ENCODE measurements at places on chromosomes 12 and 14.
A peak's percentile ranks its signal among the peaks of the same experiment; 100 is the strongest.

DNA sequence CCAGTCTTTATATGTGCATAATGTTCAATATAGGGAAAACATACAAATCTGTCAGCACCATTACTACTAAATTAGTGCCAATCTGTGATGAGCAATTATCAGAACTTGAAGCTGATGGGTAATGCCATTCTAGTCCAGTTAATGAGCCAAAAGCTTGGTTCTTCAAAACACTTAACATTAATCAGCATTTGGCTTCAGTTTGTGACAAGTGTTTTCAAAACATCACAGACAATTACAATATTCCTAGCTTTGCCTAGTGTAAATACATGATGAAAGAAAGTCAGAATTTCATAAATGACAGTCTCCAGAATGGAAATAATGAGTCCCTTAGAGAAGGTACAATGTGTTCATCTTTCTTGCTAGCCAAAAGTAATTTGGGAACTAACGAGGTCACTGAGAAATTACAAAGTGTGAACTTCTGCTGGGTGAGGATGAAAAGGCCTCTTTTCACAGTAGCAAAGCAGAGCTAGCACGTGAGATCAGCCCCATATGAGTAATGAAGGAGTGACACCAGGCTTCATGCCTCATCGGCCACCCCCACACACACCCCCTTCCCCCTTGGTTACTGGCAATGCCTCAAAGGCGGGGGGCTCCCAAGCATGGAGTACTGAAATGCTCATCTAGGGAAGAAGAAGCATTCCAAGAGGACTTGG lies 180.6 kb upstream of the EEA1 start:
- DNase-seq: no peak

DNA sequence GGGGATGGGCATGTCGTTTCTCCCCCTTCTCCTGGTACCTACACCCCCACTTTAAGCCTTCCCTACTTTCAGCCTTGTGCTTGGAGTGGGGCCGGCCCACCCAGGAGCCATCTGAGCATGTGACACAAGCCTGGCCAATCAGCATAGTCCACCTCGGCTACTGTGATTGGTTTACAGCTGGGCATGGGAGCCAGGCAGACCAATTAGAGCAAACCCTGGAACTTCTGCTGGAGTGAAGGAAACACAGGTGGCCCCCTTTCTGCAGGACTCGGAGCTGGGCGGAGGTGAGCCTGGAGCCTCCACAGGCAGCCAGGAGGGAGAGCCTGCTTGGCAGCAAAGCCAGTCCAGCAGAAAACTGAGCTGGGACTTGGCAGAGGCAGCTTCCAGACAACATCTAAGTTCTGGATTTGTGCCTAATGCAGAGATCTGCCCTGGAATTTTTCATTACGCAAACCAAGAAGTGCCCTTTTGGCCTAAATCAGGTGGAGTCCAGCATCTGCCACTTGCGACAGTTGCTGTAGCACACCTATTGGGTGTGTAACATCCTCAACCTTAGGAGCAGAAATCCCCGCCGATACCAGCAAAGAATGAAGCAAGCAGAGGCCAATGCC lies 59.5 kb downstream of the SCARB1 start:
- DNase-seq: no peak

DNA sequence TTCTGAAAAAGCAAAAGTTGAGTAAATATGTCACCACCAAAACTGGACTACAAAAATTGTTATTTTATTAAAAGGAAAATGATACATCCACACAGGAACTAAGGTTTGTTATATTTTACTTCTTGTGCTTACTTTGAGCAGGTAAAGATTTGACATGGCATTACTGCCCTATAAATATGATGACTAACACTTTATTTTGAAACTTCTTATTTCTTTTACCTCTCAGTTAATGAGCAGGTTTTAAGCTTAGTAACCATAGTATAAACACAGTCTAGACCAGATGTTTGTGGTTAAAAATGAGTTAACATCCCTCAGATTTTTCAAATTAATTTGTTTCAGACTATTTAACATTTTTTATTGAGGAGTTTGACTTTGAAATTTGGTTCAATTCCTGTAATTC lies 862.5 kb upstream of the USP15 start:
- DNase-seq: no peak

DNA sequence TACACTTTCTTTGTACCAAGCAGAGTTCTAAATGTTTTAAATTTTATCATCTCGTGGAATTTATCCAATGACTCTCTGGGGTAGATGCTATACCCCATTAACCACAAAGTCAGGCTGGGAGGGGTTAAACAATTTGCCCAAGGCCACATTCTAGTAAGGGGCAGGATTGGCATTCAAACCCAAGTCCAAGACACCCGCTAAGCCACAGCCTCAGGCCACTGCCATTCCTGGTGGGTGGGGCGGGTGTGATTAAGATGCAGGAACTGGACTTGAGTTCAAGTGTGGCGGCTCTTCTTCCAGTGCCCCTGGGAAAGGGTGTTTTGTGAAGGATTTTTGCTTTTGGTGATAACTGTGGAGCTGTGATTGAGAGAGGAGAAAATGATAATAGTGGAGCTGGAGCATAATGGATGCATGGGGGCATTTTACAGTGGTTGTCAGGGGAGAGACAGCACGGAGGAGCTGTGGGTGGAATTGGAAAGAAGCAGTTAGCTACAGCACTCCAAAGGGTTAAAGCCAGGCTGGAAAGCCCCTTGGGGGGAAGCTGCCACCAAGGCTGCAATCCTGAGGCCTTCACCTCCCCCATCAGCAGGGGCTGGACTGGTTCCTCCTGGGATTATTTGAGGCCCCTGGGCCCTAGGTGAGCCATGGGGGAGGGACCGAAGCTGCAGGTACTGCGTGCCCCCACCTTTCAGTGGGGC lies 1.0 kb upstream of the VRTN start:
- DNase-seq: no peak

DNA sequence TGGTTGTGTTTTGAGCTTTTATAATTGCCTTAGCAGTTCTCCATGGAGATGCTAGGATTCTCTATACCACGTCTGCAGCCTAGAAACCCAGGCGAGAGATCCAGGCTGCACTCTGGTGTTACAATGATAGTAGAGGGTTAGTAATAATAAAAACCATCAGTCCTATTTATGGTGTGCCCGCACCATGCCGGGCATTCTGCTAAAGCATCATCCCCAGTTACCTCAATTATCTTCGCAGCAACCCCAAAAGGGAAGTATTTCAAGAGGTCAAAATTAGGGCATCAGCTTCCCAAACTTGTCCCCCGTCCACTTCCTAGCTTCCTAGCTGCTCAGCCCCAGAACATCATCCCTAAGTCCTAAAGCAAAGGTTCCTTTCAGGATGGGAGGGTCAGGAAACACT lies 3.2 kb downstream of the SYNE3 start:
- DNase-seq: no peak

DNA sequence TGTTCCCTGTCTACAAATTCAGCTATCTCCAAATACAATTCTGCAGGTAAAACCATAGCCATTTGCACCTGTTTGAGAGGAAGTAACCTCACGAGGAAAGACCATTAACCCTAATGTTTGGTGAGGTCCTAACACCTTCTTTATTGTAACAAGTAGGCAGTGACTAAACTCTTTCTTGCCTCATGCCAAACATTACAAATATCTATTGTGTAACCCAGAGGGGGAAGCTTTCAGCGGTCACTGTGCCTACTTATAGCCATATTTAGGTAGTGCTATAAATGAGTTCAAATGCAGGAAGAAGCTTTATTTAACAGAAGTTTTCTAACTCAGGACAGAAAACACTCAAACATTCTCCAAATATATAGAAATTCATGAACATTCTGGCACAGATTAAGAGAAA lies 252.7 kb downstream of the LRFN5 start:
- no peak for DNase-seq

DNA sequence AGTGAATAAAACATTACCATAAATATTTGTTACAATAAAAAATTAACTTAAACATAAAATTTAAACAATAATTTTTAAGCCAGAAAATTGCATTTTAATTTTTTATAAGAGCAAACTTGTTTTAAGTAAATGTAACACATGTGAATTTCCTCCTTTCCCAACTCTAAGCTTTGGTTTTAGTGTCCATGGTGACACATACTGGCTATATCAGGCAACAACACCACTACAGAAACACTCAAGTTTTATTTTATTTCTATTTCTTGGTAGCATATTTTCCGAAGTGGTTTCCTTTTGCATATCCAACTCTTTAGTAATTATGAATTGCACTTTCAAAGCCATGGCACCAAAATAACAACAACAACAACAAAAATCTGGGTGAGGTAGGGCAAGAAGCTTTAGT lies 2.2 kb downstream of the NELL2 start:
- DNase-seq: no peak

GRCh38 chr14:92601757-92602417 lies 88.3 kb downstream of the RIN3 start:
- DNase-seq: no peak

DNA sequence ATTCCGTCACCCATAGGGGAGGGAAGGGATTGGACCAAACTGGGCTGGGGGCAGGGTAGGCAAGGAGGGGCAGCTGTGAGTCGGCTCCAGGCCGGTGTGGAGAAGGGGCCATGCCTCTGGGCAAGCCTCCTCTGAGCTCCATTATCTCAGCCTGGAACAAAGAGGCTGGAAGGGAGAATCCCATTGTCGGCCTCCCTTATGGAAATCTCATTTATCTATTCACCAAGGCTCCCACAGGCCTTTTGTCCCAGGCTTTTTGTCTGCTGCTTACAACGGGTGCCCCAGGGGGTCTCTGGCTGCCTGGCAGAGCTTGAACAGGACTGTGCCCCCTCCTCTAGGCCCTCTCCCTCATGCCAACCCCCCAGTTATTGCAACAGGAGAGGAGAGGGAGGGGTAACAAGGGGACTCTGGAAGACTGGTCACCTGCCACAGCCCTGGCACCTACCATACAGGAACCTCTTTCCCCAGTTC lies 19.5 kb downstream of the FIGNL2 start:
- DNase-seq: no peak

- no peak for DNase-seq
Measured at GRCh38 chr12:80936642-80937390, 918 bp downstream of the LIN7A start.

DNA sequence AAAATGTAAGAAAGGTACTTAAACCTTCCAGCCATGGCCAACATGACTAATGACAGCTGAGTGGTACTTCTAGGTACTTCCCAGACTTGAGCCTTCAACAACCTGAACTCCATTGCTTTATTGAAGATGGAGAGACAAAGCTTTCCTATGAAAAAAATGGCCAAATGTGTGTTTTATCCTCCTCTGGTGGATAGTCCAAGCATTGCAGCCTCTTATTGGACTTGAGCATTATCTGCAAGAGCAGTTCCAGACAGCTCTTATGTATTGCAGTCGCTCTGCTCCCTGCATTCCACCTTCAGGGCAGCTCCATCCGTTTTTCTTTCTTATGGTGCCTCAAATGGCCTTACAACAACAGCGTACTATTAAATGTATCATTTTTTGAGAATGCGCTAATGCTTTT lies 588.2 kb downstream of the NRXN3 start:
- DNase-seq: no peak

- DNase-seq: no peak
Measured at GRCh38 chr12:75606151-75606550, 94.7 kb upstream of the KRR1 start.

GRCh38 chr14:89690139-89690538 lies 264.4 kb downstream of the EFCAB11 start:
- no peak for DNase-seq

- no peak for DNase-seq
Measured at GRCh38 chr12:21699851-21700250, 42.2 kb upstream of the LDHB start.

- no peak for DNase-seq
Measured at GRCh38 chr12:84719997-84720396, 192.6 kb downstream of the SLC6A15 start.

GRCh38 chr12:108793756-108794441 lies 62.6 kb upstream of the CORO1C start:
- no peak for DNase-seq

DNA sequence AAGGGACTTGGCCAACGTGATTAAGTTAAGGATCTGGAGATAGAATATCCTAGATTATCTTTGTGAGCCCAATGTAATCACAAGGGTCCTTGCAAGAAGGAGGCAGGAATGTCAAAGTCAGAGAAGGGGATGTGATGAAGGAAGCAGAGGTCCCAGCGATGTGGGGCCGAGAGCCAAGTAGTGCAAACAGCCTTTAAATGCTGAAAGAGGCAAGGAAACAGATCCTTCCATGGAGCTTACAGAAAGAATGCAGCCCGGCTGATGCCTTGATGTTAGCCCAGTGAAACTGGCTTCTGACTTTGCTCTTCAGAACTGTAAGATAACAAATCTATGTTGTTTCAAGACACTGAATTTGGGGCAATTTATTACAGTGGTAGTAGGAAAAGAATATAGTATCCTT lies 74.9 kb downstream of the NEDD1 start:
- DNase-seq: no peak

GRCh38 chr12:123741937-123742572 lies 20.0 kb upstream of the DNAH10 start:
- DNase-seq: no peak

- no peak for DNase-seq
Measured at GRCh38 chr12:31965090-31965489, 5.9 kb downstream of the RESF1 start.

DNA sequence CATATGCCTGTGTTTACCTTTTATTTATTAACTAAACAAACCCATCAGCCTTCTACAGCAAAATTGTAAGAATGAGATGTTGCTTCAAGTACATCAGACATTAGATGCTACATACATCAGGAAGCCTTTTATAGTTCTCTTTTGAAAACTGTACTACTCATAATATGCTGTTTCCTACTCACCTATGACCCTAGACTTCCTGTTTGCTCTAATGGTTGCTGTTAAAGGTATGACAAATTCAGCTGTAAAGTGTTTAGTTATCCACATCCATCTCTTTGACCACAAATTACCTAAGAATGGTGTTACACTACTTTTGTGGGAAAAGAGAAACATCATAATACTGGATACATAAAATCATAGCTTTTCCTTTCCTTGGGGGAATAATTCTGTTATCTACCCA lies 220.0 kb downstream of the RAD51B start:
- no peak for DNase-seq

GRCh38 chr14:76502638-76503037 lies 126.7 kb downstream of the ESRRB start:
- no peak for DNase-seq

GRCh38 chr12:101696251-101697196 lies 916 bp upstream of the CHPT1 start:
- DNase-seq: no peak

DNA sequence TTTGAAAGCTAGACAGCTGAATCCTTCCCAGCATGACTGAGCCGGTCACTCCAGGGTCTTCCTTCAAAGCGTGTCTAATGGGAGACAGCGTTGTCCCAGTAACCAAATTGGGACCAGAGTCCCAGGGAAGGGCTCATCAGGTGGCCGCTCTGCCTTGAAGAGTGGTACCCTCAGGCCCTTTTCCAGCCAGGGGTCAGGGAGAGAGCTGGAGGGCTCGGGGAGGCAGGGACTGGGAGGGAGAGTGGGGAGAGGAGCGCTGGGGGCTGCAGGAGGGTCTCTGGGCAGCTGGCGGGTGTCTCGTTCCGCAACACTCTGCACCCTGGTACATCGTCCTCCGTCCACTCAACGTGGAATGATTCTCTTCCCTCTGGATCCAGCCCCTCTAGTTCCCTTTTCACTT lies 1.6 kb upstream of the RTL1 start:
- DNase-seq: no peak

GRCh38 chr14:75877292-75877691 lies 104.5 kb downstream of the TGFB3 start:
- DNase-seq: peak; percentile 40

Data from keratinocyte (primary cell).